K562 (cell line): ENCODE measurements at places on chromosomes 3 and 15.

DNA sequence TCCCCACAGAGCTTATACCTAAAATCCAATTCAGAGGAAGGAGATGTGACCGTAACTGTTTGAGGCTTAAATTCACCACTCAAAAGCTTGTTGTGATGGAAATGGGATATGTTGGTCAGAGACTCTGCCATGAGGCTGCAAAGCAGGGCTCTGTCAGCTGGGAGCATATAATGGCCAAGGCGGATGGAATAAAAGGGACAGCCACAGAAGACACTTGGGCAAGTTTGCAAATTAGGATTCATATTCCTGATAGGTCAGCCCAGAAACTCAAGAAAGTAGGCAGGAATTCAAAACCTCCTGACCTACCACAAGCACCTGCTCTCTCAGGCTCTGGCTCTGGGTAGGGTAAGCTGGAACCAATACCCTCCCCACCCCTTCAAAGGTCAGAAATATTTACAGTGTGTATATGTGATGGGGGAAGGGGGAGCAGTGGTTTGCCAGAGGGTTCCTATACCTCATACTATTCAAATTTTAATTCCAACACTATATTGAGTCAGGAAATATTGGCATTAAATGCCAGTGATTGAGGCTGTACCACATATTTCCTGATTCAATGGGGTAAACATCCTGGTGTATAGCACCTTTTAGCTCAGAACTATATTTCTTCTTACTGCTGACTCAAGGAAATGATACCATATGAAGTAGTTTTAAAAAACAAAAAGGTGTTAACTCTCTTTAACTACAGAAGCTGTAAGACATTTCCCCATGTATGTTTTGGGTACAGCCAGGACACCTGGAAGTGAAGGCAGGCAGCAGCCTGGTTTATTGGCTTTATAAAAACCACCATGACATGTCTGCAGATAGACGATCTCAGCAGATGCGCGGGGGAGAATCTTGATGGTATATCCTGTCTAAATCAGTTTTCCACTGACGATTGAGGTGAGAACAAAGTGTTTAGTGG, 19.2 kb downstream of the FYCO1 start:
- H3K36me3 ChIP-seq: peaks cover 93% of the 10 kb centered on the region
- H3K4me3 ChIP-seq: no peak overlapping the region
- no peaks in the 10 kb centered on the region for H3K4me1 ChIP-seq
- H3K27me3 ChIP-seq: no peaks in the 10 kb centered on the region

DNA sequence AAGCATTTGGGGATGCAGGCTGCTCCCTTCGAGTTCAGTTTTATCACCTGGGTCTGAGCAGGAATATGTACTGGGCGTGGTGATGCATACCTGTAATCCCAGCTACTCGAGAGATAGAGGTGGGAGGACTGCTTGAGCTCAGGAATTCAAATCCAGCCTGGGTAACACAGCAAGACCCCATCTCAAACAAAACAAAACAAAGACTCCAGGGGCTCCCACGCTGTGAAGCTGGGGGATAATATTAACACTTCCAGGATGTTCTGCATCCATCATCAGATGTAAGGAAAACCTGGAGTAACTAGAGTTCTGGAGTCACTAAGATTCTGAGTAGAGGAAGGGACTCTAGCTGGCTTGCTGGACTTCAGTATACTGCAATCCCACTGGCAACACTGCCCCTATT, 40.6 kb downstream of the LYZL4 start:
- DNase-seq: no peak
- H3K4me1 ChIP-seq: no peaks in the 10 kb centered on the region
- H3K36me3 ChIP-seq: no peaks in the 10 kb centered on the region
- H3K27ac ChIP-seq: no peak overlapping the region
- no peaks in the 10 kb centered on the region for H3K27me3 ChIP-seq

DNA sequence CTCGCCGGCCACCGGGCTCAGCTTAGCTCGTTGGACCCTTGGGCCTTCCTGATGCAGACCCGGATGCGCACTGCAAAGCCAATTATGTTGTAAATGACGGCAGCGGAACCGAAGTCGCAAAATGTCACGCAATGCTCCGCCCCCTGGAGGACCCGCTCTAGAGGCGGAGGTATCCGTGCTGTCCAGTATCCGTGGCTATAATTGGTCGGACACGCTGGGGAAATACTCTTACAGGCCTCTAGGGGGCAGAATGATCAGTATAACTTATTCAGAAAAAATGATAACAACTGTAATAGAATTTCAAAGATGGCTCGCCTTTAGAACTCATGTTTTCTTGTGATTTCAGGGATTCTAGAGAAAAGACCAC, at the start of gene PRR23B:
Gene PRR23B (minus strand): TSS at position 59 of the 367 bp plus-strand sequence. CDS start 265 bp downstream, outside the sequence.
- peak; percentile 22 for DNase-seq
- no peaks in the 10 kb centered on the region for H3K36me3 ChIP-seq
- H3K27me3 ChIP-seq: no peaks in the 10 kb centered on the region
- H3K27ac ChIP-seq: no peak within 1 kb of the TSS
- H3K4me1 ChIP-seq: no peaks in the 10 kb centered on the region; the same call in 1 of the 2 replicates

DNA sequence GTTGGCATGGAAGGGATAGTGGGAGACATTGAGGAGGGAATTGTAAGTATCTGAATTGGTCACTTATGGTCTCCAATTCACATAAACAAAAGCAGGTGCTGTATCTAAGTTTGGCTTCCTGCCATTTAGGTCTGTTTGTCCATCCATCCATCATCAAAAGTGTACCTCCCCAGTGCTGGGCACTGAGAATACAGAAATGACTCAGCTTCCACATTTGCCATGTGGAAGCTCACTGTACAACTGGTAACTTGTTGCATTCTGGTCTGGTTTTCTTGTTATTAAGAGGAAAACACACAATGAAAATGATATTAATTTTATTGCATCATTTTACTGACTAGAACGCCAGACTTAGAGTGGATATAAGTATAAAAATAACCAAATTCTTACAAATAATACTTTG, 30.9 kb upstream of the MUC13 start:
- peaks cover 28% of the 10 kb centered on the region for H3K27me3 ChIP-seq
- no peak overlapping the region for H3K27ac ChIP-seq
- no peaks in the 10 kb centered on the region for H3K36me3 ChIP-seq
- DNase-seq: no peak
- H3K4me1 ChIP-seq: no peaks in the 10 kb centered on the region
- H3K4me3 ChIP-seq: no peak overlapping the region

GRCh38 chr3:114453361-114453780, 159.5 kb downstream of the TIGIT start:
- DNase-seq: no peak
- no peaks in the 10 kb centered on the region for H3K4me1 ChIP-seq
- H3K36me3 ChIP-seq: no peaks in the 10 kb centered on the region
- no peak overlapping the region for H3K27ac ChIP-seq
- H3K27me3 ChIP-seq: no peaks in the 10 kb centered on the region

- peak overlapping the region; percentile 91 for H3K27ac ChIP-seq
- no peaks in the 10 kb centered on the region for H3K27me3 ChIP-seq
- DNase-seq: peak; percentile 94
- H3K4me1 ChIP-seq: peaks cover 8% of the 10 kb centered on the region
Measured at GRCh38 chr15:56886932-56887781, 31.3 kb upstream of the TCF12 start.

- DNase-seq: peak; percentile 5
- 0 out of 3 replicates have a peak, but pooled peaks cover 3% of the 10 kb centered on the region for H3K36me3 ChIP-seq
- H3K4me3 ChIP-seq: no peak overlapping the region
- peak overlapping the region; percentile 22; the same call in 1 of the 3 replicates for H3K27ac ChIP-seq
Measured at GRCh38 chr3:120693439-120694171, 11.6 kb upstream of the HGD start.

GRCh38 chr3:194843556-194843955, 157.9 kb downstream of the FAM43A start:
- no peak overlapping the region for H3K4me3 ChIP-seq
- DNase-seq: no peak
- no peaks in the 10 kb centered on the region for H3K36me3 ChIP-seq
- peaks cover 29% of the 10 kb centered on the region for H3K27me3 ChIP-seq

GRCh38 chr3:82461049-82461889, 699.8 kb upstream of the GBE1 start:
- no peak overlapping the region for H3K4me3 ChIP-seq
- H3K36me3 ChIP-seq: no peaks in the 10 kb centered on the region
- H3K4me1 ChIP-seq: no peaks in the 10 kb centered on the region
- H3K27me3 ChIP-seq: no peaks in the 10 kb centered on the region
